ENCODE measurements at places on chromosomes 3 and 15. TPM values are rescaled to one million over a fixed set of nuclear protein-coding genes. Genes with fewer than 3 reads are reported as not detected.

The BOC gene
- 17.3 TPM for total RNA-seq

The CLDN1 gene
- total RNA-seq: 1.2 TPM

The CLDN16 gene
- total RNA-seq: not detected

The CCR2 gene
- 2.5 TPM for total RNA-seq

All from right cardiac atrium (tissue), 5 donors.